ENCODE measurements at places on chromosomes 6 and 20.

DNA sequence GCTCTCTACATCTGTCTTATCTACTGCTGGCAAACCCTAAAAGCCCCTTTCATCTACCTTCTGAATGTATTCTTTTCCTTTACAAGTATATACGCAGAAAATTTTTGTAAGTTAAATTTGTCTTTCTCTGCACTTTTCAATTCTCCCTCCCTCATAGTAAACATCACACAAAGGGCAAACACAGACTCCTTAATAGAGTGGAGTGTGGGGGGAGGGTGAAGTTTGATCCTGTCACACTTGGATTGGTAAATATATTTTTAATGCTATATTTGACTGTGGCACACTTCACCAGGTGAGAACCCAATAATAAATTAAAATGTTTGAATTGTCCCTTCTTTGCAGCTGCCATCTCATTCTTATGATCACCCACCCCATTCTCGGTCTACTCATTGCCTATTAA is 33.2 kb upstream of the PAQR8 start:
- no peak for DNase-seq

DNA sequence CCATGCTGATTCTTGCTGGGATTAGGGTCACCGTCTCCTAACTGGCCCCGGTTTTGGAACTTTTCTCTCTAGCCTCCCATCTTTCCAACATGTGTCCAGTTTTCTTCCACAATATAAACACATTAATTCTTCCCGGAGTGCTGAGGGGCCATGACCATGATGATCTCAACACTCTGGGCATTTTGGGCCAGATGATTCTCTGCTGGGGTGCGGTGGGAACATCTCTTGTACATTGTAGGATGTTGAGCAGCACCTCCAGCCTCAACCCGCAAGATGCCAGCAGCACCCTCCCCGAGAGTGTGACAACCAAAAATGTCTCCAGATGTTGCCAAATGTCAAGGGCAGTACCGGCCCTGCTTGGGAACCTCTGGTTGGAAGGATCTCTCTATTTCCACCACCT is 164.8 kb downstream of the TFAP2C start:
- DNase-seq = no peak

DNA sequence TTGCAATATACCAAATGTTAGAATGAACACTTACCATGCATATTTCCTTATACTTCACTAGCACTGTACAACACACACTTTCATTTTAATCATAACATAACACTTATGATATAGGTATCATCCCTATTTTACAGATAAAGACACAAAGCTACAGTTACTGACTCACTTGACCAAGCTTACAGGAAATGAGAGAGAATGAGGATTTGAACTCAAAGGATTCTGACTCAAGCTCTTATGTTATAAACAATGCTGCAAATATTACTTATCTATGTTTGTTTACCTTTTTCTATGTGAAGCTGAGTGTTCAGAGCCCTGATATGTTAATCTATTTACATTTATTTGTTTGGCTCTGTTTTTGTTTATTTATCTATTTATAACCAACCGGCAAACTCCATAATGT is 245.4 kb downstream of the PTPRK start:
- no peak for DNase-seq

DNA sequence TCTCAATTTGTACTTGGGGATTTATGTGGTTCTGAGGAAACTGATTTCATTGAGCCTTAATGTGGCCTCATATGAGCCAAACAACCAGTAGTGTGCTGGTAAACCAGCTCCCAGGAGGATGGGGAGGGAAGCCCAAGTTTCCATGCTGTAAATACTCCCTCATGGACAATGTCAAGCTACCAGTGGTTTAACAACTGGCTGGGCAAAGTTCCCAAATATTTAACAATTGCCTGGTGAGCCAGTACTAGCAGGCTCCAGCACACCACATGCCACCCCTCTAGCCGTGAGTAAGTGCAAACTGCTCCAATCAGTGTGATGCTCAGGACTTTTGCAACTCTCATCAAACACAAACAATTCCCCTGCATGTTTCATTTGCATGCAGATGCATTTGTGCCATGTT is 19.2 kb upstream of the CDKN1A start:
- DNase-seq = no peak

DNA sequence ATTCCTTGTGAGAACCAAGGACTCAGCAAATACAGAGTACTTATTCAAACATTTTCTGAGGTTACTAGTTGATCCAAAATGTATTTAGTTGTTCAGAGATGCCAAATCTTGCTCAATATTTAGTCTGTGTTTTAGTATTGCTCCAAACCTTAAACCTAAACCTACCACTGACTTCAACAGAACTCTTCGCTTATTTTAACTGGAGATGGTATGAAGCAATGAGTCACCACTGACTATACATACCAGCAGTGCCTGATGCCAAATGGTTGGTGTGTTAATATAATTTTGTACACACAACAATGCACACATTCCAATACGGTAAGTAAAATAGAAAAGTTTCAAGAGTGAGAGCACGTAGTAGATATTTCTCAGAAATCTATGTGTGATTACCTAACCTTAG is 1.9 kb upstream of the SPTLC3 start:
- DNase-seq = no peak

- DNase-seq = no peak
These were observed 111.0 kb downstream of the ATG5 start for GRCh38 chr6:106214531-106214930.

DNA sequence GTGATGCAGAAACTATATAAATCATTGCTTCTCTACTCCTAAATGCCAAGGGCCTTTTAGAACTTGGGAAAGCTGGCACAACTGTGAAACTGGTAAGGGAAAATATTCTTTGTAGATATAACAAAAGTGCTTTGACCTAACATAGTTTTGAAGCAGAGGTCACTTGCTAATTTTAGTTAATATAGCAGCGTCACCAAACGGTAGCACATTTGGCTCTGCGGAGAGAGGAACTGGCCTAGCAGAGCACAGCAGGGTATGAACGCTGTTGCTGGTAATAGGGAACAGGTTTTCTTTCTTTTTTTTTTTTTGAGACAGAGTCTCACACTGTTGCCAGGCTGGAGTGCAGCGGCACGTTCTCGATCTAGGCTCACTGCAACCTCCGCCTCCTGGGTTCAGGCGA is 67.4 kb downstream of the ECT2L start:
- DNase-seq = no peak

GRCh38 chr6:2777249-2777648 is 12.1 kb downstream of the WRNIP1 start:
- DNase-seq = no peak

DNA sequence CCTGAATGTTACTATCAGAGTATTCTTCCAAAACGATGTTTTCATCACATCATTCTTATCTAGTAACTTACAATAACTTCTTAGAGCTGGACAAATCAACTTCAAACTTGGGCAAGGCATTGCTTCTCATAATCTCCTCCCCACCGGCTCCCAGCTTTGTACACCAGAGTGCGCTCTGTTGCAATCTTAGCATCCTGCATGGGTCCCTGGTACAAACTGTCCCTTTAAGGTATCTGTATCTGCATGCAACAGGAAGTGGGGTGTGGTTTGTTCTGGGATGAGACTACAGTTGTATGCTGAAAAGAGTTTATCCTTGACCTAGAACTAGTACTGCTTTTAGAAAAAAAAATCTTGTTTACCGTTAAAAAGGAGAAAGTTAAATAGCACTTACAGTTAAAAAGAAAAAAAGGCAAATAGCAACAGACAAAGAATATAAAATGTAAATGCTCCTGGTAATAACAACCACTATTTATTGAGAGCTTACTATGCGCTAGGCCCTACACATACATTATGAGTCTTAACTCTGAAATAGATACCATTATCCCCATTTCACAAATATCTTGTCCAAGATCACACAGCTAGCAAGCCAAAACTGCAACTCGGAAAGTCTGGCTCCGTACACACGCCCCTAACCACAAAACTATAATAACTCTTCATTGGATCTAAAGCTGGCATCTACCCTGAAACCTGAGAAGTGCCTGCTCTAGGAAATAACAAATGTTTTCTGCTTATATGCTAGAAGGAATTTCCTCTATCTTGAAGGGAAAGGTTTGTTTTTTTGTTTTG is 9.8 kb upstream of the HECA start:
- peak; percentile 51 for DNase-seq

DNA sequence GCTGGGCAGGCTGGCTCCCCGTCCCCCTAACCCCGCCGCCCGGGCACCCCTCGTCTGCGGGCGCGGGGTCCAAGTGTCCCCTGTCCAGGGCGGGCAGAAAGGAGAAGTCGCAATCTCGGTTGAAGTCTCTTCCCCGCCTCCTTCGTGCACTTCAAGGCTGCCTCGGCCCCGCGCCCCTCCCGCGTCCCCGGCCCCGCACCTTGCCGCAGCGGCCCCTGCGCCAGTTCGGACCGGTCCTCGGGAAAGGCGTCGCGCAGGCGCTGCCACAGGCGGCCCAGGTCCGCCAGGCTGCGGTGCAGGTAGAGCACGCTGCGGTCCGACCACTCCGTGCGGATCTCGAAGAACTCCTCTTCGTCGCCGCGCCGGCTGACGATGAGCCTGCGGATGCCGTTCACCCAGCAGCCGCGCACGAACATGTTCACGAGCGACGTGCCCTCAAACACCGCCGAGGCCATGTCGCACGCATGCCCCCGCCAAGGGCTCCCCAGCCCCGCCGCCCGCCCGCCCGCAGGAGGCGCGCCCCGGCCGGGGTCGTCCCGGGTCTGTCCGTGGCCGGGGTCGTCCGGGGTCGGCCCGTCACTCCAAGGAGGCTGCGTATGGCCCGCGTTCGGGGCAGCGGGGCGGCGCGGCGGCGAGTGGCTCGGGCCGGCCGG is at the start of gene PXDC1:
Gene PXDC1 (minus strand): TSS at position 637 of the 653 bp plus-strand sequence. CDS start 182 bp downstream, at position 455.
- no peak for DNase-seq

DNA sequence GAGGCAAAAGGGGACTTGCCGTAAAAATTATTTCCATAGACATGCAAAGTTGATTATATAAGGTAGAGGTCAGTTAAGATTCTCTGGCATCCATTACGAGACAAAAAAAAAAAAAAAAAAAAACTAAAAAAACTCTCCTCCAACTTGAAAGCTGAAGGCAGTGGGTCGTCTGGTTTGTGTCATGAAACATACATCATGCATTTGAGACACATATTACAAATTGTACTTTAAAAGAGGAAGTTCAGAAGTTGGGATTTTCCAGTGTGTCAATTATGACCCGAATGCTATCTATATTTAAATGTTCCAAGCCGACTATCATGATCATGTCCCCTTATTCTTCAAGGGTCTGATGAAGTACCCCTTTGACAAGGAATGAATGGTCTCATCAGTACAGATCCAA is 125.1 kb downstream of the ZNF217 start:
- DNase-seq = no peak

- no peak for DNase-seq
These were observed 88.9 kb upstream of the SNAP25 start for GRCh38 chr20:10129749-10130148.

DNA sequence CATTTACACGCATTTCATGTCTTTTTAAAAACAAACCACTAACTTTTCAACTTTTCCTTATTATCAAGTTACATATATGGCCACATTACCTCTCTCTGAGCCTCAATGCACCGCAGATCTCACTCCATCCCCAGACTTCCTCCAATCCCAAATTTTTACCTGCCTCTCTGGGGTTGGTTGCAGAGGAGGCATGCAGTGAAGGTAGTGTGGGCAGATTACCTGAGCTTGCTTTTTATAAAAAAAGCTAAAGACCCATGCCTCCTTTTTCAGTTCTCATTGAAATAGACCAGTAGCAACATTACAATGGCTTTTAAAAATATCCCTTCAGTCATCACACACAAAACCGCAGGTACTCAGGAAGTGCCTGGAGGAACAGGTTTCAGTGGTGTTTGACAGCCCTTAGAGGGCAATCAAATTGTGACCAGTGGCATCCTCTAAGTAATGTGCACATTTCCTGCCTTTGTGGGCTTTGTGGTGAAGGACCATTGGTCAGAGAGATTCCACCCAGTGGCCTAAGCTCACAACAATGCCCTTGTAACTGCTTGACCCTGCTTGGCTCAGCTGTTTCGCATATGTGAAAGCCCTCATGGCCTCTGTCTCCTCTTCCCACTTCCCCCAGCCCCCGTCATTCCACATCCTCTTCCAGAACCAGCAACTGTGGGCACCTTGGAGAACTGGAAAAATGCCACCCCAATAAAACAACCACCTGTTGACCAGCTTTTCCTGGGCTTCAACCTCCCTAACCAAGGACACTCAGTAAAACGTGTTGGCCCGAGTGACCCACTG is 30.2 kb upstream of the IL17A start:
- no peak for DNase-seq

- DNase-seq = no peak
These were observed 108.0 kb downstream of the ATXN1 start for GRCh38 chr6:16653226-16653625.

DNA sequence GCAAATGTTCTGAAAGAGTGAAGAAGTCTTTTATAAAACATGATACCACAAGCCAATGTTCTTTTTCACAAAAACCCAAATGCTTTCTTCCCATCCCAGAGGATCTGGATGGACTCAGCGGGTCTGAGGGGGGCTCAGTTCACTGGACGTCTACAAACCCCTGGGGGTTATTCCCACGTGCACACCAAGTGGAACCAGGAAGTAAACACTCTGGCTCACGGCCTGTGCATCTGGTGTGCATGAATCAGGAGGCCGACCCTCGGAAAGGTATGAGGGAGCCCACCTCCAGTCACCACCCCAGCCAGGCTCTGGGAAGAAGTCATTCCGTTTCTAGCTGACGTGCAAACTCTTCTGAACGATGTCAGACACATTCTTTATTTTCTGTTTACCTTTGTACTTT is 252.2 kb downstream of the DLL1 start:
- no peak for DNase-seq

DNA sequence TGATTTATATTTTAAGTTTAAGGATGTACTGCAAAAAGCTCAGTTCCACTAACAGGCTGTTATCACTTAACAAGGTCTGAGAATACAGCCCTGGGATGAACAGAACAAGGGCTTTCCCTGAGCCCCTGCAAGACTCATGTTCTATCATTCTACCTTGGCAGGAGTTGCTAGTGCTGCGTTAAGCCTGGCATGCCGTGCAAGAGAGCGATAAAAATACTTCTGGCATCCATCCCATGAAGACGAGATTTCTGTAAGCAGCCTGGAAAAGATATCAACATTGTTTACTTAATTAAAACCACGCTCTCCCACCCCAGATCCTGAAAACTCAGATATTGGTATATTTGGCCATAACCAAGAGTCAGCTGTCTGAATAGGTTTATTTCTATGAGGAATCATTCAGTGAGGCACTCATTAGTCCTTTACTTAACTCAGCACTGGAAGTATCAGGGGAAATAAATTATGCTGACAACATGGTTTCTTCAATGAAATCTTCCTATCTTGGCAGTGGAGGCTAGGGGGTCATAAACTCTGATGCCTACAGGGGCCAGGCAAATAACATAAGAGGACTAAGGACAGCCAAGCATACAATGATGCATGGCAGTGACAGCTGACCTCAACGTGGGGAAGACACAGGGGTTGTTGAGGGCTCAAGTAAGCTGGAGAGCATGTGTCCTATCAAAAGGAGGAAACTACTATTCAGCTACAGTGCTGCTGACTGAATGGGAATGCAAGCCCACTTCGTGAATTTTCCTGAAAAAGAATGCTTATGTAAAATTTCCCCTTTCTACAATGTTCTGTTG is 37.6 kb upstream of the LYRM2 start:
- DNase-seq = no peak

DNA sequence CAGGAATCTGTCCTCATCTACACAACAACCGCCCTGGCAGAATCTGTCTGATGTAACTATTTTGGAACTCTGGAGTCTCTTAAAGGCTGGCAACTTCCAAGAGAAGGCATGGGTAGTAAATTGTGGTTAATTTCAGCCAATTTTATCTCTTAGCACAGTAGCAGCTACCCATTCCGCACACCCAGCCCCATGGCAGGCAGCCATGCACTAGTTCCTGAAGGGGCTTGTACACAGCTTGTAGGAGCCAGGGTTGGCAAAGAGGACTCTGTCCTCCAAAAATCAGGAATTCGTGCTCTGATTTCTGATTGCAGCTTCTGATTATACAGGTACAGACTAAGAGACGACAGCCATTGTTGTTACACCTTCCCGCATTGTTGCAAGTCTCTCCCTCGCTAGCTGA is 155.9 kb downstream of the RNF144B start:
- DNase-seq = no peak

Measured in stimulated activated CD8-positive, alpha-beta memory T cell treated with anti-CD3 and anti-CD28 coated beads, Interleukin-7, amount 100 ng/mL, for 1 hour (primary cell).